Mammary microvascular endothelial cell (primary cell): ENCODE measurements at places on chromosomes 3 and 15. TPM values are rescaled to one million over a fixed set of nuclear protein-coding genes. Genes with fewer than 3 reads are reported as not detected.

TIMP4 gene
- total RNA-seq, result 0.67 and 0.98 TPM in 2 replicates

ARPP21 gene
- total RNA-seq, result not detected in 2 replicates

HGD gene
- total RNA-seq, result 0.13 and 0.20 TPM in 2 replicates

GHRL gene
- 0.20 and 0.53 TPM in 2 replicates for total RNA-seq

CLDN18 gene
- not detected in 2 replicates for total RNA-seq

GATM gene
- 0.13 and 0.69 TPM in 2 replicates for total RNA-seq
